ENCODE measurements at places on chromosomes 3 and 15.

GRCh38 chr3:50008931-50009330 lies 69.0 kb downstream of the RBM6 start:
- DNase-seq = no peak

DNA sequence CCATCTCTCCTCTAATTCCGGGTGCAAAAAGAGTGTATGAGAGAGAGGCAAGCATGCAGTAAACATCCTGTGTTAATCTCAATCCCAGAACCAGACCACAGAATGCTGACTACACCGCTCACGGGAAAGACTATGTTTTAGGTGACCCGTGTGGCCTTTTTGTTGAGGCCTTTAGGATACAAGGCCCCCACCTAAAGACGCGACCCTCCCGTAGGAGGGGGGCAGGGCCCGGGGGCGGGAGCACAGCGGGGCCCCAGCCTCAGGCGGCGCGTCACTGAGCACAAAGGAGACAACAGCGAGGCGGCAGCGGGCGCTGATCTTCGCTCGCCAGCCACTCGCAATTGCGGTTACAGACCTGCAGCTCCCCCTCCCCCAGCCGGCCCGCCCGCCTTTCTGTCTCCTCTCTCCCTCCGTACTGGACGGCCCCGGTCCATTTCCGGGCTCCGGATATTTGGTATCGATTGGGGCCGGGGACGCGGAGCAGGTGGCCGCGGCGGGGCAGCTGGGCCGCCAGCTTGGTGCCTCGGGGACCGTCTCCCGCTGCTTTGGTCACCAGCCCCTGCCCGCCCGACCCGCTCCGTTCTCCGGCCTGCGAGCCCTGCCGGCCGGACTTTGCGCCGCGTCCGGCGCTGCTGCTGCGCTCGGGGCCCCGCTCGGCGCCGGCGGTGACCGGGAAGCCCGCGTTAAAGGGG lies at the start of gene CCDC50:
Gene CCDC50 (plus strand): TSS at position 433 of the 692 bp plus-strand sequence. CDS start 281 bp downstream, outside the sequence.
- DNase-seq = no peak

GRCh38 chr3:184918750-184919149 lies 106.8 kb downstream of the VPS8 start:
- no peak for DNase-seq

DNA sequence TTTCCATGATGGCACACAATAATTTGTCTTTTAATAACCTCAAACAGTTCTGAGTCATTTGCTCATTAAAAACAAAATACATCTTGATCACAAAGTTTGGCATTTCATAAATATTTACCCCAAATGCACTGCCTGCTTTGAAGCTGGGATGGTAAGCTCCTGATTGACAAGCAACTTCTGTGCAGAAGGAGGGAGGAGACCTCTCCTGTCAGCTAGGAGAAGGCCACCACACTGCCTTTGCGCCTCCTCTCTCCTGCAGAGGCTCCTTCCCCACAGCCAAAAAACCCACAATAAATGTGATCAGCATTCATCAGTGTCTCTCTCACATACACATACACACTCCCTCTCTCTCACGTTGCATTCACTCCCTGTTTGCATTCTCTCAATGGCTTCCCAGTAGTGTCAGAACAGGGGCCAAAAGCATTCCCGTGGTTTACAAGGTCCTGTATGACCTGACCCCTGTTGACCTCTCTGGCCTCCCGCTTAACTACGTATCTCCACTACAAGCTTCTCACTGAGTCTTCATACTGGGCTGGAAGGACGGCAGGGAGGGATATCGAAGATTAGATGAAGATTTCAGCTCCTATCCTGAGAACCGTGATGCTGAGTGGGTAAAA lies 216.4 kb downstream of the FOXP1 start:
- DNase-seq = no peak

DNA sequence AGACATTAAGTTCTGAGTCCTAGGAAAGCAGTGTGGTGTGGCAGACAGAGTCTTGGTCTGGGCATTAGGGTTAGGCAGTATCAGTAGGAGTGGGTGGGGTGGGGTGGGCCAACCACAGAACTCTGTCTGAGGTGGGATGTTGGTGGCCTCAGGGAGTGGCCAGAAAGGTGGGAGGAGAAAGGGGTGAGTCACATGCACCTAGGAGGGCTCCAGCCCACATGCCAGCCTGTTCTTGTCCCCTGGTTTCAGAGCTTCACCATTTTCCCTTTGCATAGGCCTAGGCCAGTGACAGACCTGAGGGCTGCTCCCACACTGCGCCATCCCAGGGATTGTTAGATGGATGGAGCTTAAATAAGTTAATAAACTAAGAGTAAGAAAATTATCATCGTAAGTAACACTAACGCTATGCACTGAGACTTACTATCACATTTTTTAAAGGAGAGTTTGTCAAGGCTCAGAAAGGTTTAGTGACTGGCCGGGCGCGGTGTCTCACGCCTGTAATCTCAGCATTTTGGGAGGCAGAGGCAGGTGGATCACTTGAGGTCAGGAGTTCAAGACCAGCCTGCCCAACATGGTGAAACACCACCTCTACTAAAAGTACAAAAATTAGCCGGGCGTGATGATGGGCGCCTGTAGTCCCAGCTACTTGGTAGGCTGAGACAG lies 33.8 kb downstream of the DNASE1L3 start:
- no peak for DNase-seq

DNA sequence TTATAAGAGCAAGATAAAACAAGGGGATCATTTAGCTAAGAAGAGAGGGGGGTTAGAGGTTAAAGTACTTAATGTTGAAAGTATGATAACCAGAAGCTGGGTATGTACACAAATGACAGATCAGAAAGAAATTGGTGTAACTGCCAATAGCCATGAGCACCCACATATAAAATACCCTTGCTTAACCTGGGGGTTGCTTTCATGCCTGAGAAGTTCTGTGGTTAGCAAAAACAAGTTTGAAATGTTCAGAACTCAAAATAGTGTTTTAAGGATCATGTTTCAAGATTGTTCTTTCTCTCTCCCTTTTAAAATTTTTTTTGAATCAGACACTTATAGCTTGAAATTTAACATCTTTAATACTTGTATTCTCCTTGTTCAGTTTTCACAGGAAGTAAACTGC lies 321.4 kb upstream of the GBE1 start:
- DNase-seq = no peak

GRCh38 chr15:81449836-81450474 lies 75.9 kb upstream of the TMC3 start:
- no peak for DNase-seq

DNA sequence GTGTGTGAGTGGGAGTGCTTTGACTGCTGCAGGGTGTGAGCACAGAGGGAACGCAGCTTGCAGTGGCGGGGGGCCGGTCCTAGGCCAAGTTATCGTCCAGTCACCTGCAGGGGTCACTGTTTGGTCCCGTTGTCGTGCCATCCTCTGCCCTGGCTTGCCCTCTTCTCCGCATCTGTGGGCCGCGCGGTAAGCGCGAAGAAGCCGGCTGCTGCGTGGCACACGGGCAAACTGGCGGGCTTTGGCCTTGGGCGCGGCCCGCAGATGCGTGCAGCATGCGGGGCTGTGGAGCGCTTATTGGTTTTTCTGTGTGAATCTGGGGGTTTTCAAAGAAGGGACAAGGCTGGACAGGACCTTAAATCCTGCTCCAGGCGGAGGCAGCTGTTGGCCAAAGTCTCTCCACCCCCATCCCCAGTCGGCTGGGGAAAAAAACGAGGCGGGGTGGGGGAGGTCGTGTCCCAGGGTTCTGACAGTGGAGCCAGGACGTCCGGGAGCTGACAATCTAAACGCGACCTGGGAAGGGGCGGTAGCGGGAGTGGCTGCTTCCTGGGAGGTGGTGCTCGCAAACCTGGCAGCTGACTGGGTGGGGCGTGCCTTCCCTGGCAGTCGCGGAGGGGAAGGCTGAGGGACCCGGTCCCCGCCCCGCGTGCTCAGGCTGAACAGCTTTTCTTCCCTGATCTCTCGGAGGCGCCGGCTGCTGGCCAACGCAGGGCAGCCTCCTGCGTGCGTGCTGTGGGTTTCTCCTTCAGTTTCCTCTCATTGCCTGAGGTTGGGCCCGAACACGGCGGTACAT lies 39.7 kb upstream of the VEPH1 start:
- DNase-seq = no peak

GRCh38 chr3:39322936-39323335 lies 6.6 kb upstream of the CCR8 start:
- DNase-seq = no peak

GRCh38 chr3:63076357-63076756 lies 201.1 kb upstream of the CADPS start:
- DNase-seq = no peak

- DNase-seq = no peak
Measured at GRCh38 chr3:38907426-38907825, 91.4 kb upstream of the SCN10A start.

GRCh38 chr3:118406562-118406961 lies 628.1 kb downstream of the IGSF11 start:
- DNase-seq = no peak

DNA sequence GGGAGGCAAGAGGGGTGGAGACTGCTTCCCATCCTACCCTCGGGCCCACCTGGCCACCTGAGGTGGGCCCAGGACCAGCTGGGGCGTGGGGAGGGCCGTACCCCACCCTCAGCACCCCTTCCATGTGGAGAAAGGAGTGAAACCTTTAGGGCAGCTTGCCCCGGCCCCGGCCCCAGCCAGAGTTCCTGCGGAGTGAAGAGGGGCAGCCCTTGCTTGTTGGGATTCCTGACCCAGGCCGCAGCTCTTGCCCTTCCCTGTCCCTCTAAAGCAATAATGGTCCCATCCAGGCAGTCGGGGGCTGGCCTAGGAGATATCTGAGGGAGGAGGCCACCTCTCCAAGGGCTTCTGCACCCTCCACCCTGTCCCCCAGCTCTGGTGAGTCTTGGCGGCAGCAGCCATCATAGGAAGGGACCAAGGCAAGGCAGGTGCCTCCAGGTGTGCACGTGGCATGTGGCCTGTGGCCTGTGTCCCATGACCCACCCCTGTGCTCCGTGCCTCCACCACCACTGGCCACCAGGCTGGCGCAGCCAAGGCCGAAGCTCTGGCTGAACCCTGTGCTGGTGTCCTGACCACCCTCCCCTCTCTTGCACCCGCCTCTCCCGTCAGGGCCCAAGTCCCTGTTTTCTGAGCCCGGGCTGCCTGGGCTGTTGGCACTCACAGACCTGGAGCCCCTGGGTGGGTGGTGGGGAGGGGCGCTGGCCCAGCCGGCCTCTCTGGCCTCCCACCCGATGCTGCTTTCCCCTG lies 2.2 kb upstream of the FES start:
- DNase-seq = no peak

- no peak for DNase-seq
Measured at GRCh38 chr3:4741404-4742307, 237.6 kb upstream of the BHLHE40 start.

DNA sequence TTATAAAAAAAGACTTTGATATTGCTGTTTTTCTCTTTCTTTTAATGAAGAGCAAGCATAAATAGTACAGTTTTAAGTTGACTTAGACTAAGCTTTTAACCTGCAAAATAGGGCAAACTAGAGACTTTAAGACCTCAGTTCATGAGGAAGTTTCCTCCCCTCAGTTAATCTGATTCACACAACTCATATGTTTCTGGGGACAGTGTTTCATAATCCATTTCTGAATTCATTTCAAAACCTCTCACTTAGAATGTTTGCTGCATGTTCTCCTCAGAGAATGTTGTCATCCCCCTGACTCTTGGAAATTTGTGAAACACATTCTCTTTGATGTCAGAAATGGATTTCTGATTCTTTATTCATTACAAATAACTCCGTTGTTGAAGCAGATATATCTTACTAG lies 79.3 kb upstream of the SKOR1 start:
- no peak for DNase-seq

DNA sequence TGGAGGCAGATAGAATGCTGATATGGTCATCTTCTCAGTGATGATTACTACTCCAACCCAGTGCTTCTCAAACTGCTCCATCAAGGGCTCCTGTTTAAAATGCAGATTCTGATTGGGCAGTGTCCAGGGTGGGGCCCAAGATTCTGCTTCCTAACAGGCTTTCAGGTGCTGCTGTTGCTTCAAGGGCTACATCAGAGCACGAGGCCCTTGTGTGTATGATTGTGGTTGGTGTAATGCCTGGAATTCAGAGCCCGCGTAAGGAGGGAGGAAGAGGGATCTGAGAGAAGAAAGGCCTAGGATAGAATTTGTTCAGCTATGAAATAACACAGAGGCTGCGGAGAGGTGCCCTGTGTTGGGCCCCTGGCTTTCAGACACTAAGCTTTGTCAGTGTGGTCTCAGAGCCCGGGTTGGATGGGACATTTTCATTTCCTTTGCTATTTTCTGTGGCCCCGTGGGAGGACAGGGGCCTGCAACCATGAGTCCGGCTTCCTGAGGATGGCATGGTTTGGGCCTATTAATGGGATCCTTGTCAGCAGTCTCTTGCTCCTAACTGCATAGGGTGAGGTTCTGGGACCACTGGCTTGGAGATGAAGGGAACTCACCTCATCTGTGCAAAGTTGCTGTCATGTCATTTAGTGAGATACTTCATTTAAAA lies 53.0 kb downstream of the ATP1B3 start:
- no peak for DNase-seq

DNA sequence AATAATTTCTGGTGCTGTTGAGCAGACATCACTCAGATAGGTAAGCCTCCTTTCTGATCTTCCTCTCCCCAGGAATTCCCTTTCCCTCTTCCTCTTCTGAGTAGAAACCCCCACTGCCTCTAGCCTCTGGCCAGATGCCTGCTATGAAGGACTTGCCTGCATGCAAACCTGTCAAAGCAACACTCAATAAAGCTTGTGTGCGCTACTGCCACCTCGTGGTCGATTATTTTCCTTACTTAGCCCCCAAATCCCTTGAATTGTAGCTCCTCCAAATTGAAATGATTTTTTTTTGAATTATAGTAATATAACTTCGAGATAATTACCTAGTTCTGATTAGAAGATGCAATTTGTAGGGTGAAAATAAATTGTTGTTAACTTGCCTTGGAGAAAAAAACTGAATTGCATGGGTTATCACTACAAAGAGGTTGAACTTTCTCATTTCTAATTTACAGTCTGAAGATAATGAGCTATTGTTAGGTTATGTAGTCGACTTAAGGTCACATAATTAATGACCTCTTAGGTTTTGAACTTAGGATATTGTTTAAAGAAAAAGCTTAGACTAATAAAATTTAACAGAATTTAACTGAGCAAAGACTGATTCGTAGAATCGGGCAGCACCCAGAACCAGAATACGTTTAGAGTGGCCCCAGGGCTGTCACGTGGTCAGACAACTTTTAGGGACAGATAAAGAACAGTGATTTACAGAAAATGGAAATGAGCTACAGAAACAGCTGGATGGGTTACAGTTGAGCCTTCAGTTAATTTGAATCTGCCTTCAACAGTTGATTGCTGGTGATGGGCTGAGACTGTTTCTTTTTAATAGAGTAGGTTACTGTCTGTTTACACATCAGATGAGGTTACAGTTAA lies 269.3 kb downstream of the ARPP21 start:
- DNase-seq = peak; percentile 33

DNA sequence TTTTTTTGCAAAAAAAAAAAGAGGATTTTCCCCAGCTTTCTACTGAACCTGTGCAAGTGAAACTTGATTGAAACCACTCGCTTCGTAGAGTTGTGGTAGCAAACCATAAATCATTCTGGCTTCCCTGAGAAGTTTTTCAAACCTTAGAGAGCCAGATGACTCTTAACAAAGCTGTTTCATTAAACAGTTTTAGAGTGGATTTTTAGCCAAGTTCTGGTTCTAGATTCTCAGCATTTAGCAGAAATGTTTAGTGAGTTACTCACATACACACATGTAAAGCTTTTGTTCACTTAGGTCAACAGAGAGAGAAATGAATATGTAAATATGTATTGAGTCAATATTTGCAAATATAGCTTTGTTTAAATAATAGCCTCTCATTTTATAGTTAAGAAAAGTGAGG lies 18.1 kb upstream of the CCR9 start:
- no peak for DNase-seq

Data from cerebellar nuclear complex (tissue), 1 donor.